ENCODE measurements at places on chromosomes 12 and 14.
A peak's percentile ranks its signal among the peaks of the same experiment; 100 is the strongest.

- ATAC-seq = no peak
Observed at GRCh38 chr12:1881301-1881700, 37.2 kb downstream of the CACNA2D4 start.

- no peak for ATAC-seq
Observed at GRCh38 chr14:56293506-56293905, 175.3 kb downstream of the PELI2 start.

DNA sequence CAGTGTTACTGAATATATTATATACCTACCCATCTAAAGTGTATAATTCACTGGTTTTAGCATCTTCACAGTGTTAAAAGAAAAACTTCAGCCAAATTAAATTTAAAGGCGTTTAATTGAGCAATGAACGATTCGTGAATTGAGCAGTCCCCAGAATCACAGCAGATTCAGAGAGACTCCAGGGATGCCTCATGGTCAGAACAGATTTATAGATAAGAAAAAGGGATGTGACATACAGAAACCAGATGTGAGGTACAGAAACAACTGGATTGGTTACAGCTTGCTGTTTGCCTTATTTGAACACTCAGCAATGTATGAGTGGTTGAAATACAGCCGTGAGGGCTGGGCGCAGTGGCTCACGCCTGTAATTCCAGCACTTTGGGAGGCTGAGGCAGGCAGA, 84.6 kb downstream of the WNK1 start:
- ATAC-seq = no peak

- no peak for ATAC-seq
Observed at GRCh38 chr12:119630962-119631550, 36.9 kb upstream of the PRKAB1 start.

DNA sequence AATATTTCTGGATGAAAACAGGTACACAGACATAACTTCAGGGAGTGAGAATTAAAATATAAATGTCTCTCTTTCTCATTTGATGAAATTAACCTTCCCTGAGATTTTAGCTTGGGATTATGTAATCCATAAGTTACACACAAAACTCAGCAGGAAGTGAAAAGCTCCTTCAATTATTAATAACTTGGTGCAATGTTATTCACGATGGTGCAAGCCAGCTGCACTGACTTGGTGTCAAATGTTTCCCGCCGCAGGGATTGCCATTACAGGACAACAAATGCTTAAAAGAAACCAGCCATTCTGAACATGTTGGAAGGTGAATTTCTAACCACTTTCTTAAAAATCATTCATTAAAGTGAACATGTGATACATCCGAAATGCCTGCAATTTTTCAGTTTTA, 250.4 kb downstream of the FOXN3 start:
- ATAC-seq = no peak

DNA sequence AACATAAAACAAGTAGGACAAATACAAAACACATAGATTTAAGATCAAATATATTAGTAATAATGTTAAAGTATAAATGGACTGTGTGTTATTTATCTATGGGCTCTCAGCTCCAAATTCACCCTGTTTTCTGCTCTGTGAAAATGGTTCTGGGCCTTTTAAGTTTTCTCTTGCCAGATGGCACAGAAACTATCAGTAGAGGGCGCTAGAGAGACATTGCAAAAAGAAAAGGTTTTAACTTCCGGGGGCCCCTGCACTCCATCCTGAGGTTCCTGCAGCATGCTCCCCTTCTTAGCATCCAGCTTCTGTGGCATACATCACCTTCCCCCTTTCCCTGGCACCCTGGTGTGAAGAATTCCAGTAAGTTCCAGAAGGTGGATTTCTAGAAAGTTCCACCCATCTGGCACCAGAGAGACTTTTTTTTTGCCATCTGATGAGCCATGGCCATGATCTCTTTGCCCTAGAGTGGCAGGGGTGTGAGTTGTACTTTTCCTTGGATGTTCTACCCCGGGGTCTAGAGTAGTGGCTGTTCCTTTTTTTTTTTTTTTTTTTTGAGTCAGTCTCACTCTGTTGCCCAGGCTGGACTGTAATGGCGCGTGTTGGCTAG, 29.3 kb downstream of the ZCRB1 start:
- ATAC-seq = no peak

- ATAC-seq = no peak
Observed at GRCh38 chr12:119391673-119392072, 57.1 kb downstream of the CCDC60 start.

DNA sequence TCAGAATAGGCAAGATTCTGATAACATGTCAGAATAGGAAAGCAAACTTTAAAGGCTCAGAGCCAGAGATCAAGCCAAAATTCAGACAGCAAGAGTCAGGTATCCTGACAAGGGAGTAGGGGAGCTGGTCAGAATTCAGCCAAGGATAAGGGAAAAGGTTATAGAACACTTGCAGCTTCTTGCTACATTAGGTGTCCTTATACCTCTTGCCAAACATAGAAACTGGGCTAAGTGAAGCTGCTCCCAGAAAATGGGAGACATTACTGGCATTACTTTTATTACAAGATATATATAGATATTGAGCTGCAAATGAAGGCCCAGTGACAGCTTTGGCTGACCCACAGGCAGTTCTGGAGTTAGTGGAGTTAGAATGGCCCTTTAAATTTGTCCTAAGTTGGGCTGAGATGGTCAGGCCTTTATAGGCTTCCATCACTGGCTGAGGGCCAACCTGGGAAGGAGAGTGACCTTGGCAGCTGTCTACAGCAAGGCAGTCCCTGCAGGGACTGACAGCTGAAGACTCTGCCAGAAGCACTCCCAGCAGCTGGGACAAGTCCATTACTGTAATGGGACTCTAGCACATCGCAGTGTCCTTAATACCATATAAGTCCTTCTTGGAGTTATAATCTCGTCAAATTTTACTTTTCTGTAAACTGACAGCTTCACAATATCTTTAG, 83.0 kb downstream of the LRRC9 start:
- no peak for ATAC-seq

DNA sequence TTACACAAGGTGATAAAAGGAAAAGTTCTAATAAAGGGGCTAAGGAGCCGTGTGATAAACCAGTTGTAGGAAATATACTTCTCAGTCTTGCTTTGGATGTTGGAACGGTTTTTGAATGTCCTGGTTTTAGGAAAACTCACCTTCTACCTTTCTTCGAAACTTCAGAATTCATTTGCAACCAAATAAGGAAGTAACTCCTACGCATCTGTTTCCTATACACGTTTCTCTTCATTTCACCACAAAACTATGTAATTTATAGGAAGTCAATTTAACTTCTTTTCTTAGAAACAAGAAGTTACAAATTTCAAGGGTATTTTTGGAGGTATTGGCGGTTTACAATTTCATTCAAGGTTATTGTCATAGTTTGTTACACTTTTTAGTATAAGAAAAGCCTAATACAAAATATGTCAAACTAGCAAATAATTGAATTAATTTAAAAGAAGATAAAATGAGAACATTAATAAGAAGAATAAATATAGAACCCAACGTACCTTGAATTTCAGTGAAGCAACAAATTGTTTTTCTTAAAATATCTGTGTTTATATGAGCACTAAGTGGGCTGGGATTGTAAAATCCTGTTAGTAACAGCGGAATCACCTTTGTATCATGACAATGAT, 33.2 kb upstream of the CD69 start:
- ATAC-seq = no peak

GRCh38 chr12:103422328-103422727, 73.4 kb downstream of the C12orf42 start:
- no peak for ATAC-seq

GRCh38 chr14:99740411-99740810, 52.8 kb upstream of the EML1 start:
- ATAC-seq = no peak

GRCh38 chr14:104753528-104754212, 723 bp downstream of the SIVA1 start:
- ATAC-seq = peak; percentile 3

- no peak for ATAC-seq
Observed at GRCh38 chr12:1814266-1814665, 6.1 kb upstream of the LRTM2 start.

- ATAC-seq = no peak
Observed at GRCh38 chr14:100077441-100077840, 12.2 kb downstream of the EVL start.

DNA sequence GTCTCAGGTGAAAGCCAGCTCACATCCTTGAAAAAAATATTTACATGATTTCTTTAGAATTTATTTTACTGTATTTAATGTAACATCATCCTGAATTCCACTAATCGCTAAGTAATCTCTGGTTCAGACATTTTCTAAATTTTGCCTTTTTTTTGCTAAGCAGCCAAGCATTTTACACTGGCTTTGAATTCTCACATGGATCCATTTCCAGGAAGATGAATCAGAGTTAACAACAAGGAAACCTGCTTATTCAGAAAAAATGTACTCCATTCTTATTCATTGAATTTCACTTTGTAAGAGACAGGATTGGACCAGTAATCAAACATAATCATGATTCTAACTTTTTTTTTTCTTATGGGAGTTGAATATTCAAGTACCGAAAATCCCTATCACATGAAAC, 1785.1 kb upstream of the FLRT2 start:
- ATAC-seq = no peak

DNA sequence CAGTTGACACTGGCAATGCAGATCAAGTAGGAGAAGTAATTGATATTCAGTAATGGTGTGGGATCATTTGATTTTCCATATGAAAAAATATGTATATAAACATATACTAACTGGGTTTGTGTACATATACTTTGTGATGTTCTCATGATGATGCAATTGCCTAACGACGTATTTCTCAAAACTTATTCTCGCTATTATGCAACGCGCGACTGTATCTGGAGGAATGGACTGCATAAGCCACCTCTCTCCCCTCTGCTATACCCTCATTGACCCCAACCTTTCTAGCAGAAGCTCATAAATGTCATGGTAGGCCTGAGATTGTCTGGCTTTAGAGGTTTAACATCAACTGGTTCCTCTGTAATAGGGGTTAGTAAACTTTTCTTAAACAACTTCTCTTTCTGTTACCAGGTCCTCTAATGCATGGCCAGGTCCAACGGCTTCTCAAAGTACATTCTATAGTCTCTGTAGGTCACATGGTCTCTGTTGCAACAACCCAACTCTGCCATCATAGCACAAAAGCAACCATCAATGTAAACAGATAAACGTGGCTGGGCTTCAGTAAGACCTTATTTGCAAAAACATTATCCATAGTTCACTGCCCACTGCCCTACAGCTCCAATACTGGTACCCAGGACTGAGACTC, 59.3 kb downstream of the FOXN3 start:
- no peak for ATAC-seq

DNA sequence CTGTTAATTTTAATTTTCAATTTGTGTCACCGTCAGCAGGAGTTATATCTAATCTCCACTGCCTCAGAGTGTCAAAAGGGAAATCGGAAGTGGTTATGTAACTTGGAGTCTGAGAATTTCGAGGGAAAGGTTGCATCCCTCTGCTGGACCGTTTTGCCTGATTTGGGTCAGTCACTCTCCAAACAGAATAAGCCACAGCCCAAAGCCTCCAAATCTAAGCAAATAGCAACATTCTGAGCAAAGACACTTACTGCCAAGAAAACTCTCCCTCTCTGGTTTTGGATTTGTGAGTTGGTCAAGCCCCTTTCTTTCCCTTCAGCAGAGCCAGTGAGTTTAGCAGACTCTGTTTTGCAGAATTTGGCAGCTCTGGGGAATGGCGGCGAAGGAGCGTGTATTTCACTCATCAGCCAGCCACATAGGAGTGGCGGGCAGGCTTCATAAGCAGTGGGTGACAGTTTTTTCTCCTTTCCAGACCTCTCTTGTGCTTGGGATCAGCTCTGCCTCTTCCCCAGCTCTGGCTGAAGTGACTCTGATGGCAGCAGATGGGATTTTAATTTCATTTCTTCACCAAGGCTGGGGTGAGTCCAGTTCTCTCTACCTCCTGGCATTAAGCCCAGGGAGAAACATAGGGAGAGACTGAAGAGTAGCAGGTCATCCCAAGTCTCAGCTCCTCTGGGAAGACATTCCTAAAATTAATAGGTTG, 218.7 kb upstream of the NOS1 start:
- ATAC-seq = no peak

DNA sequence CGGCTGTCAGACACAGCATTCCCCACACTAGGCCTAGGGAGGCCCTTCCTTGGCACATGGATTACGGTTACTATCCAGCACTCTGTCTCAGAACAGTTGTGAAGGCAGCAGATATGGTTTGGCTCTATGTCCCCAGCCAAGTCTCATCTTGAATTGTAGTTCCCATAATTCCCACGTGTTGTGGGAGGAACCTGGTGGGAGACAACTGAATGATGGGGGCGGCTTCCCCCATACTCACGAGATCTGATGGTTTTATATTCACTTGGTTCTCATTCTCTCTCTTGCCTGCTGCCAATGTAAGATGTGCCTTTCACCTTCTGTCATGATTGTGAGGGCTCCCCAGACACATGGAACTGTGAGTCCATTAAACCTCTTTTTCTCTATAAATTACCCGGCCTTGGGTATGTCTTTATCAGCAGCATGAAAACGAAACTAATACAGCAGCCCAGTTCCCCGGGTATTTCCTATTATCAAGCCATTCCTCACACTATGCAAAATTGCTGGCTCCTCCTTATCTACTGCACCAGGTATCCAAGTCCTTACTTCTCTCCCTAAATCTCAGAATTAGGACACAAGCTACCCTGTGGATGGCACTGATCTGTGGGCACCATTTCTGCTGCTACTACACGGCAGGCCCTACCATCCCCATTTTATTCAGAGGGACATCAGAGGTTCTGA, 33.3 kb downstream of the NT5DC3 start:
- ATAC-seq = no peak

DNA sequence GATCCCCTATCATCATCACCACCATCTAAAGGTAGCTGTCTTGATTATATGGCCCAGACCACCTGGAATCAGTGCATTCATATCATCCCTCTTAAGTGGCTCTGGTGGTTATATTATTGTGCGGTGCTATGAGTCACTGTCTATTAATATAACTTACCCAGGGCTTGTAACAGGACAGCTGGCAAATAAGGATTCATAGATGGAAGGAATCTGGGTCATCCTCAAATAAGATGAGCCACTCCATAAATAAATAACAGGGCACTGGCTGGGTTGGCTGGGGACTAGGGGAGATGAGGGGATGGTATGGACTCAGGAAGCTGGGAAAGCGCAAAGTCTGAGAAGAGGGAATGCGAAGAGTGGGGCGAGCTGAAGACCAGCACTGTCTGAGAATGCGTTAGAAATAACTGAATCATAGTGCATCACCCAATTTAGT, 216.1 kb downstream of the NUAK1 start:
- ATAC-seq = peak; percentile 95

- ATAC-seq = no peak
Observed at GRCh38 chr14:73358187-73358586, 100.2 kb downstream of the NUMB start.

DNA sequence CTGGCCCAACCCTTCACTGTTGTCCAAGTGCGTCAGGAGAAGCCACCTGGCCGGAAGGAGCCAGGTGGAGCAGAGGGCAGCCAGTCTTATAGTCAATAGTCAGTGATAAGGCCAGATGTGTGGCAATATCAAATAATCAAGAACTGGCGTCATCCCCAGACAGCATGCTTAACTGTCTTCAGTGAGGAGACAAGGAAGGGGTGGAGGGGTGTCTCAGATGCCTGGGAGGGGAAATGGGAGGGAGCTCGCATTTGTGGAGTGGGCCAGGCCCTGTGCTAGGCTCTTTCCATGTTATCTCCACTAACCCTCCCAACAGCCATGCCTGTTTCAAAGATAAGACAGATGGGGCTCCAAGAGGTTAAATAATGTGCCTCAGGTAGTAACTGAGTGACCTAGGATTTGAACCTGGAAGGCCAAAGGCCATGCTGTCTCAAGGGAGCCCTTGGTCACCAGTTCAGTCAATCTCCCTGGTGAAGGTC, 48.9 kb upstream of the FOS start:
- ATAC-seq = no peak

Data from SK-N-SH treated with all-trans-retinoic acid at 6 μM for 48 hours (cell line).